ENCODE measurements at places on chromosomes 7 and 10.

GRCh38 chr7:91085175-91085574, 179.1 kb upstream of the FZD1 start:
- no peak for DNase-seq

GRCh38 chr7:1466524-1467271, 7.4 kb upstream of the MICALL2 start:
- DNase-seq, result no peak

GRCh38 chr7:1688542-1688941, 18.5 kb downstream of the ELFN1 start:
- DNase-seq, result no peak

GRCh38 chr10:24485304-24485703, 238.4 kb downstream of the ARHGAP21 start:
- DNase-seq, result no peak

DNA sequence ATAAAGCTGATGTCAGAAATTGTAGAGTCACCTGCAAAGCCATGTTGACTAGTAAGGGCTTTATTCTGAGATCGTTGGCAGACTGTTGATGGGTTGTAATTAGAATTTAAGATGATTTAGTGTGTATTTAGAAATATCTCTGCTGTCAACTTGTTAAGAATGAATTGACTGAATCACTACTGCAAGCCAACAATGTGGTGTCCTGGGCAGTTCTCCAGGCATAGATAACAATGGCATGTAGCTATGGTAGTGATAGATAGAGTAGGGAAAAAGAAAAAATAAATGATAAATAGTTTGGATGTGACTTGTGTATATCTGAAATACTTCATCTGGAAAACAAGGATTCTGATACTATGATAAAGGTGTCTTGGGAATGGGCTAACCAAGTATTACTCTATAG, 640.2 kb downstream of the ARL4A start:
- no peak for DNase-seq

All from anterior cingulate cortex (tissue), 58 donors.